NCI-H2029 treated with DMSO at 0.1 percent for 48 hours (cell line): ENCODE measurements at places on chromosomes 3 and 15.

DNA sequence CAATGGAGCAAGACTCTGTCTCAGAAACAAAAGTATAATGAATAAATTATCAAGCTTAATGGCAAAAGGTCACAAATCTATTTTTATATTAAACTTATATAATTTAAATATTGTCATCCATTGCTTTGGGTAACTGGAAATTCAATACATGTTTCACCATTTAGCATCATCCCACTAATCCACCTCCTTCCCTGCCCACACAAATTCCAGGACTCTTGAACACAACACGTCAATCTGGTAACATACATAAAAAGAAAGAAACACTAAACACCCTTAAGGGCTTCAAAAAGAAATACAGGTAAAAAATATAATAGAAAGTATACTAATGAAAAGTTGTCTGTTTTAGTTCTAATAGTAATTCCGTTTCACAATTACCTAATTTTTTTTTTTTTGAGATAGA lies 149.4 kb downstream of the STAG1 start:
- DNase-seq, result no peak

- DNase-seq, result no peak
Measured at GRCh38 chr3:43076857-43077256, 29.0 kb downstream of the POMGNT2 start.

GRCh38 chr3:109985943-109986555 lies 648.7 kb upstream of the DPPA4 start:
- no peak for DNase-seq

GRCh38 chr3:156787926-156788663 lies 38.1 kb upstream of the LEKR1 start:
- no peak for DNase-seq

- peak; percentile 59 for DNase-seq
Measured at GRCh38 chr3:6262010-6262409, 598.9 kb upstream of the GRM7 start.

DNA sequence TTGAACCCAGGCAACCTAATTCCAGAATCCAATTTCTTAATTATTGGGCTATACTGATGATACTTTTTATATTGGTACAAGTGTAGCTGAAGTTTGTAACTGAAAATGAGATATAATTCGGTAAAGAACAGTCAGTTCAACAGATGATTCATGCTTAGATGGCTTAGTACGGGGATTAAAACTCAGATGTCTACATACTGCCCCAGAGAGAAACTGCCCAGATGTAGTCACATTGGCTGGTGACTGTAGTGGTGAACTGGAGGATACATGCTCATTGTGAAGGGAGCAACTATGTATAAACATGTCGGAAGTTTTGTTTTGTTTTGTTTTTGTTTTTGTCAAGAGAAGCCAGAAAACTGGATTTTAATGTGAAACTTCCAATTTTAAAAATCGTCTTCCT lies 179.6 kb downstream of the ADAMTSL3 start:
- no peak for DNase-seq

- no peak for DNase-seq
Measured at GRCh38 chr15:80507131-80507530, 102.9 kb downstream of the ARNT2 start.

GRCh38 chr3:16279010-16279801 lies 14.2 kb downstream of the OXNAD1 start:
- DNase-seq, result no peak

- DNase-seq, result no peak
Measured at GRCh38 chr15:48580736-48581135, 64.8 kb downstream of the FBN1 start.

GRCh38 chr3:183386651-183387050 lies 41.8 kb downstream of the MCF2L2 start:
- no peak for DNase-seq

DNA sequence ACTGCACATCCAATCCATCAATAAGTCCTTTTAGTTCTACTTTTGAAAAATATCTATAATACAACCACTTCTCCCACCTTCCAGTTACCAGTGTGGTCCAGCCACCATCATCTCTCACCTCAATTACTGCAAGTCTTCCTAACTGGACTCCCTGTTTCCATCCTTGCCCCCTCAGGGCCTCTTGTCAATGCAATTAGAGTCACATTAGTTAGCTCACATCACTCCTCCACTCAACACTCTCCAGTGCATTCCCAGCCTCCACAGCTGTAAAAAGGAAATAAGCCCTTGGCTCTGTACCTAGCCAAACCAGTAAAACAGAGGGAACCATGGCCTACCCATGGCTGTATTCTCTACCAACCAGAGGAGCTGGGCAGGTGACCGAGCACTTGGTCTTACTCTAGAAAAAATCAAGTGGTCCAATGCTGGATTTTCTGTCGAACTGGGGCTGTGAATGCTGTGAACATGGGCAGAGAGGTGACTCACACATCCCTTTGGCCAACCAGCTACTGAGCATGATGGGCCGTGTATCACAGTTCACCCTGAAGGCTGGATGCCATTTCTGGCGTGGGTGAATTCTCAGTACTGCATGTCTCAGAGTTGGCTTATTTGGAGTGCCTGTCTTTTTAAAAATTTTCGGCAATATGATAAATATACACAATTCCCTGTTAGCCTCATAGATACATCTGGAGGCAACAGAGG lies 62.5 kb upstream of the C15orf61 start:
- DNase-seq, result no peak

- no peak for DNase-seq
Measured at GRCh38 chr15:62741106-62741505, 301.4 kb upstream of the TPM1 start.

GRCh38 chr3:169390271-169390670 lies 273.2 kb downstream of the MECOM start:
- DNase-seq, result no peak

DNA sequence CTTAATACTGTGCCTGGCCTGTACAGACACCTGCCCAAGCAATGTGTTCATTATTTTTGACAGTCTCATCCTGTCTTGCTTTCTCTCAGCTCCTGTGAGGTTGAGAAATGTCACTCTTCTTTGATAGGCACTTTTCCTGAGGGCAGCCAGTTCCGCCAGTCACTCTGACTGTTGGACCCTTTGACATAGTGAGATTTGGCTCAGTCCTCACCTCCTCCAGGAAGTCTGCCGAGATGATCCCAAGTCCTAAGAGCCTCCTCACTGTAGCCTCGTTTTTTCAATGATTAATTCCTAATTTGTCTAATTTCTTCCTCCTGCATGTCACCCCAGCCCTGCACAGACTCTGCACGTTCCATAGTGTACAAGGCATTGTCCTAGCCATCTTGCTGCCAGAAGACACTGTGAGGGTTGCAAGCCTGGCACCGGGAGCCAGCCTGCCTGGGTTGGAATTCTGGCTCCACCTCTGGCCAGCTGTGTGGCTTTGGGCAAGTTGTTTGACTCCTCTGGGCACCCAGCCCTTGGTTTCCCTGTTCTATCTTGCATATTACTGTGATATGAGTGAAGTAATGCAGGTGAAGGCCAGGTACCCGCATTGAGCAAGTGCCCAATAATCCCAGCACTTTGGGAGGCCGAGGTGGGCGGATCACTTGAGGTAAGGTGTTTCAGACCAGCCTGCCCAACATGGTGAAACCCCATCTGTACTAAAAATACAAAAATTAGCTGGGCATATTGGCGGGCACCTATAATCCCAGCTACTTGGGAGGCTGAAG lies 24.3 kb downstream of the RPLP1 start:
- no peak for DNase-seq

- DNase-seq, result no peak
Measured at GRCh38 chr15:63545520-63545919, 41.1 kb downstream of the USP3 start.

- no peak for DNase-seq
Measured at GRCh38 chr3:60877188-60877587, 374.1 kb downstream of the FHIT start.

GRCh38 chr15:41483519-41483918 lies 10.2 kb upstream of the ITPKA start:
- DNase-seq, result no peak

DNA sequence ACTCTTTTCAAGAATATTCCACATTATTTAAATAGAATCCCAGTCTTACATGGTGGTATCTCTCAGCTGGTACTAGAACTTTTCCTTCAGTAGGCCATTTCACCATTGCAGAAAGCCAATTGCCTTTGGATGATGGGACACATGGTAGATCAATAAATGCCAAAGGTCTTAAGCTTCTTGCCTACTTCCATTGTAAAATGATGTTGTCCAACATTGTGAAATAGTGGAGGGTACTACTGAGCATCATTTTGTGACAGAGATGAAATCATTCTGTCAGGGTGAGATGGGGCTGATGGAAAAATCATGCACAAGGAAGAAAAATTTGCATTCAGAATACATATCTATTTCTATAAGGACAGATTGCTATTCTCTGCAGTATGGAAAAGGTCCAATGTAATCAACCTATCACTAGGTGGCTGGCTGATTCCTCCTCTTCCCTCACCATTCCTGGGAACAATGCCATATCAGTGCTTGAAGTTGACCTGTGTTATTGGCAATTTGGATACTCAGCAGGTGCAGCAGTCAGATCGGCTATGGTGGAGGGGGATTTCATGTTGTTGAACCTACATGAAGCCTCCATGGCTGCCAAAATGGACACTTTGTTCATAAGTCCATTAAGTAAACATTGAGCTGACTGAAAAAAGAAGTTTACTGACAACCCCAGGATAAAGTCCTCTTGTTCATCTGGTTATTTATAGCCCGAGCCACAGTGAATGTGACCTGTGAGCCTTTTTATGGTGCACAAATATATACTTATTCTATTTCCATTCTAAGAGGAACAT lies 596.9 kb upstream of the ARPP21 start:
- peak; percentile 95 for DNase-seq

DNA sequence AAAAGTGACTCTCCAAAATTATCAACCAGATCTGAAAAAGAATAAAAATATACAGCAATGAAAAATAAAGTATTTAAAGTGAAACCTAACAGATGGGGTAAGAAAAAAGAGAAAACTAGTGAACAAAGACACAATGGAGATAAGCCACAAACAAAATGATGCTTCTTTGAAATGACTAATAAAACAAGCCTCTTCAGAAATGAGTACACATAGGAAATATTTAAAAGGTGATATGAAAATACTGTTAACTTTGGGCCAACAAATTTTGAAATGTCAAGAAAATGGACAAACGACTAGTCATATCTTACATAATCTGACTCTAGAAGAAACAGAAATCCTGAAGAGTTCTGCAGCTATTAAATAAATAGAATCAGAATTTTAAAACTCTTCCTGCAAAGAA lies 164.2 kb downstream of the ERC2 start:
- DNase-seq, result no peak

- DNase-seq, result peak; percentile 85
Measured at GRCh38 chr15:90400759-90401314, 12.8 kb downstream of the IQGAP1 start.

DNA sequence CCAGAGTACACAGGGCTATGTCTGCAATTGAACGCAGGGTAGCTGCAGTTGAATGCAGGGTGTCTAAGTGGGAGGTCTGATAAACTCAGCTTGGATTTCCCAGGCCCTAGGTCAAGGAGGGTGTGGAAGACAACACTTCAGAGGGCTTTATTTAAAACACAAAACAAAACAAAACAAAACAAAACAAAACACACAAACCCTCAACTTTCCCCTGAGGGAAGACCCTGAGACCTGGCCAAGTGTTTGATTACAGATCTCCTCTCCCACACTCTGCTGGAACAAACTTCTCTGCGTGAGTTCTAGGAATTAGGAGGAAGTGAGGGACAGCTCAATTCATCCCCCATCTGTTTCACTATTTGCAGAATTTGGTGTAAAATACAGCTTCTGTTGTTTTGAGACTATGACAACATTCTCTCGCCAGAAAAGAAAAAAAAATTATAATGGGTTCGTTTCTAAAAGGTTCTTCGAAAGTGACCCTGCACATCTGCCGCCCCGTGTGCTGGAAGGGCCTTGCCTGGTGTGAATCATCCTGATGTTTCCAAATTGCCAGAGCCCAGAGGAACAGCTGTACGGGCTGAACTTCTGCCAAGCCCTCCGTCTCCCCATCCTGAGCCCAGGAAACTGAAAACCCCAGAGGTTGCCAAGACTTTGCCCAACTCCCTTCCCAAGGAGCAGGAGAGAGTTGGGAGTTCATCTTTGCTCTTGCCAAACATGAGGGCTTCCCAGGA lies 73.3 kb upstream of the RAD18 start:
- no peak for DNase-seq

GRCh38 chr3:5054098-5054497 lies 68.0 kb upstream of the ARL8B start:
- no peak for DNase-seq

- DNase-seq, result no peak
Measured at GRCh38 chr15:50182219-50183013, 420 bp downstream of the SLC27A2 start.

- DNase-seq, result no peak
Measured at GRCh38 chr3:54279005-54279583, 156.7 kb downstream of the CACNA2D3 start.

DNA sequence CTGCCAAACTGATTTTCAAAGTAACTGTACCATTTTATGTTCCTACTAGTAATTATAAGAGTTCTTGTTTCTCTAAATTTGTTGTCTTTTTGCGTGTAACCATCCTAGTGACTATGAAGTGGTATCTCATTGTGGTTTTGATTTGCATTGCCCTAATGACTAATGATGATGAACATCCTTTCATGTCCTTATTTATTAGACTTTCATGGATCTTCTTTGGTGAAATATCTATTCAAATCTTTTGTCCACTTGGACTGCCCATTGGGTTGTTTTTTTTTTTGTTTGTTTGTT lies 3.6 kb downstream of the OXSR1 start:
- DNase-seq, result no peak

GRCh38 chr3:130712718-130713423 lies 33.8 kb downstream of the PIK3R4 start:
- no peak for DNase-seq

GRCh38 chr15:87293031-87293430 lies 963.5 kb downstream of the NTRK3 start:
- no peak for DNase-seq

DNA sequence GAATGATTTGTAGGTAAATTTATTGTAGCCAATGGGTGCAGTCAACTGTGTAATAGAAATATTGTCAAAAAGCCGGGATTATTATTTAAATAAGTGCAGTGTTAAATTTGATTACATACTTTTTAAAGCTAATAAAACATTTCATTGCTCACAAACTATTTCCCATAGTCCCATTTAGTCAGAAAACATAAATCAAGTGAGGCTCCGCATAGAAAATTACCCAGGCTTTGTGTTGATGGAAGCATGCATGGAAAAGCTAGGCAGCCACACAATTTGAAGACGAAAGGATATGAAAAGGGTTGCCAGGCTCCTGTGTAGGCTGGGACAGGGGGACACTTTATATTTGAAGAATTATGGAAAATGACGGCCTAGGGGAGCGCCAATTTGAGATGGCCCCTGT lies 82.3 kb downstream of the LRTM1 start:
- no peak for DNase-seq

GRCh38 chr3:131795390-131796090 lies 239.3 kb downstream of the CPNE4 start:
- peak; percentile 17 for DNase-seq

GRCh38 chr3:133763797-133764683 lies 17.8 kb downstream of the TF start:
- no peak for DNase-seq

DNA sequence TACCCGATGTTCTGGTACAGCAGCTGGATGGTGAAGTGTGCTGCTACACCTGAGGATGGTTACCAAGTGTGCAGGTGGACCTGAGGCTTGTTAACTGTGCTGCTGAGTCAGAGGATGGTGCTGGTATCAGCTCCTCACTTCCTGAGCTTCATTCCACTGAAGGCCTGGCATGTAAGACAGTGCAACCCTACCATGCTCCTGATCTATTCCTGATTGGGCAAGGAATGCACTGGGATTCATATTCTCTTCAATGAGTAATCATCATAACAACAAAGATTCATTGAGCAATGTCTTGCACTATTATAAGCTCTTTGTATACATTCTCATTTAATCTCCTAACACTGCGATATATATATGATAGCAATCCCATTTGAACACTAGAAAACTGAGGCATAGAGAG lies 62.9 kb upstream of the THSD4 start:
- DNase-seq, result no peak
